ENCODE measurements at places on chromosomes 1 and 21.
A peak's percentile ranks its signal among the peaks of the same experiment; 100 is the strongest.

DNA sequence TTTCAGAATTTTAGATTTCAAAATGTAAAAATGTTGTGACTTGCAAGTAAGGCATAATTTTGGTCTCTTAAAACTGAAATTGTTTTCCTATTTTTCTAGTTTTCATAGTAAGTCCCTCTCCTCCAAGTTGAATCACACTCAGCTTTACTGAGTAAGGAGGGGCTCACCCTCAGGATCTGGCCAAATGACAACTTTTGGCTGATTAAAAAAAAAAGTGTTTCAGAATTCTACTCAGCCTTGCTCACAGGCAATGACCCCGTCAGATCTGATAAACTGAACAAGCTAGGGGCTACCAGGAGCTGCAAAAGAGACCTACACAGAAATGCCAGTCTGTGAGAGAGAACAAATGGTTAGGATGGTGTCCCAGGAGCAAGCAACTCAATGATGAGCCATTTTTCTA lies 159.8 kb downstream of the PBX1 start:
- no peak for DNase-seq

- no peak for DNase-seq
Observed at GRCh38 chr21:45549626-45550463, 7.6 kb upstream of the SLC19A1 start.

GRCh38 chr21:44496564-44497550 lies 41.5 kb downstream of the LRRC3 start:
- DNase-seq = no peak

GRCh38 chr1:47532921-47533792 lies 95.3 kb downstream of the FOXD2 start:
- no peak for DNase-seq

- DNase-seq = no peak
Observed at GRCh38 chr1:89354205-89354604, 9.7 kb upstream of the GBP6 start.

DNA sequence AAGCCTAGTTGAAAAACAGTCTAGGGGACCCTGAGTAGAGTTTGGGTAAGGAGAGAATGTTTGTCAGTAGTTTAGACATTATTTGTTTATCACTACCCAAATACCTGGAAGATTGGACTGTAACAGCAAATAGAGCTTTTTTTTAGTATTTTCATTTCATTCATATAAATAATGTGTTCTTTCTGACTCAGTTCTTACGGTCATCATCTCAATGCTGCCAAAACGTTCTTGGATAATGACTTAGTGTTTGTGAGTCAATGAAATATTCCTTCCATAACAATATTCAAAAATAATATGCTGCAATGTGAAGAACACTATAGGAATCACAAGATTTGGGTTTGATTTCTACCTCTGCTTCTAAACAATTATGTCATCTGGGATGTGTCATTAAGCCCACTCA lies 400.0 kb upstream of the PKN2 start:
- DNase-seq = no peak

- DNase-seq = no peak
Observed at GRCh38 chr1:28190337-28190979, 14.0 kb upstream of the PTAFR start.

GRCh38 chr1:84619383-84620102 lies 45.3 kb upstream of the CTBS start:
- peak; percentile 72 for DNase-seq

GRCh38 chr1:87219626-87220025 lies 109.1 kb upstream of the LMO4 start:
- DNase-seq = no peak

GRCh38 chr1:30290581-30290980 lies 432.8 kb downstream of the MATN1 start:
- no peak for DNase-seq

DNA sequence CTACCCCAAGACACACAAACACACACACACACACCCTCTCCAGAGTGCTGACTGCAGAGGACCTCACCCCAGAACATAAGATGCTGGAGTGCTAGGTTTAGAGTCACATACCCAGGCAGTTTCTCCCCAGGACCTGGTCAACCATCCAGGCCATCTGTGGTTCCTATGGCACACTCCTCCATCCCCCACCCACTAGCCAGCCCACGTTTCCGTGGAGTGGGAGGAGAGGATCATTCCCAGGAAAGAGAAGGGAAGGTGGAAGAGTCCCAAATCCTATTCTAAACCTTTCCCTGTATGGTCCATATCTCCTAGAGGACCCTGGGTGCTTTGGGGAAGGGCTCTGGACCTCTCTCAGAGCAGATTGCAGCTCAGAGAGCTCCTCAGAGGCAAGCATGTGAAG lies 1.1 kb downstream of the KCNJ9 start:
- no peak for DNase-seq

Measured in activated naive CD4-positive, alpha-beta T cell treated with Interleukin-2 at 50 U/mL for 16 hours (primary cell).